ENCODE measurements at places on chromosomes 2 and 18.

- DNase-seq: no peak
These were observed 24.1 kb downstream of the EPB41L3 start for GRCh38 chr18:5519448-5520298.

GRCh38 chr18:25832001-25832604 is 258.3 kb downstream of the SS18 start:
- peak; percentile 75 for DNase-seq

DNA sequence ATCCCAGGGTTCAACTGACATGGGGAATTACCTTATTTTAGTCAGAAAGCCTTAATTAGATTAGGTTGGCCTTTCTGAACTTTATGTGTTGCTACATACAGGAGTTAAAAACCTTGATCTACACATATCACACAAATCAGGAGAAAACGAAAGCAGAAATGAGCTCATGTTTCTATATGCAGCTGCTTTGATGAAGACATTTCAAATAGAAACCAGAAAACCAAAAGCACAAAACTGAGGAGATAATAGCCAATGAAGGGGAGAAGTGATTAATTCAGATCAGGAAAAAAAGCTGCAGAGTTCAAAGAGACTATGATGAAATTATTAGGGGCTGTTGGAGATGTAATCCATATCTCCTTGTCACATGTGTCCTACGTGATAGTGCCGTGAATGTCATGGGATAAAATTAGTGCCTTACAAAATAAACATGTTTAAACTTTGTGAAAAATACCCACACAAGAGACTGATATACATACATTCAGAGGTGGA is 255.0 kb downstream of the CAMKMT start:
- no peak for DNase-seq

- DNase-seq: peak; percentile 71
These were observed 634 bp downstream of the PTPRM start for GRCh38 chr18:7567474-7568425.

DNA sequence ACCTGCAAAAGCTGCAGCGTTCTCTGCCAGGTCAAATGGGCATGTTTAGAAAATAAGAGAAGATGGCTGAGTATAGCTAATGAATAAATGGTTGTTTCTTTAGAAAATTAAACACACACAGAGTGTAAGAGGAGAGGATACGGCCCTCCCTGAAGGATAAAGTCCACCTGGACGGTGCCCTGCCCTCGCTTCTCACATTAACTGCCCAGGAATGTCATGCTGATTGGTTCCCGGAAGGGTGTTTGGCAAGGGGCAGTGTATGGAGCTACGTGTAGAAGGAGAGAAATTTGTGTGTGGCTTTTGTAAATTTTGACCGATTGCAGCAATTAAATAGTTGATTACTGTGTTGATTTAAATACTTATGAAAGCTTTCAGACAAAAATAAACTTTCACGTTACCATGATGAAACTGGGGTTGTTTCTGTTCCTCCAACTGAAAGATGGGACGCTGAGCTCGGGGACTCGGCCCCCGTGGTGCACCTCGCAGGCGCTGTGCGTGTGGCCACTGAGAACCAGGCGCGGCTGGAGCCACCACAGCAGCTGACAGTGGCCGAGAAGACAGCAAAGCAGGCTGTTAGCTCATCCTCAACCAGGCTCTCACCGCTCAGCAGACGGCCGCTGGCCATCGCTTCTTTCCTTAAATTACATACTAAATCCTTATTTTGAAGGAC is 22.7 kb downstream of the MPPE1 start:
- no peak for DNase-seq

DNA sequence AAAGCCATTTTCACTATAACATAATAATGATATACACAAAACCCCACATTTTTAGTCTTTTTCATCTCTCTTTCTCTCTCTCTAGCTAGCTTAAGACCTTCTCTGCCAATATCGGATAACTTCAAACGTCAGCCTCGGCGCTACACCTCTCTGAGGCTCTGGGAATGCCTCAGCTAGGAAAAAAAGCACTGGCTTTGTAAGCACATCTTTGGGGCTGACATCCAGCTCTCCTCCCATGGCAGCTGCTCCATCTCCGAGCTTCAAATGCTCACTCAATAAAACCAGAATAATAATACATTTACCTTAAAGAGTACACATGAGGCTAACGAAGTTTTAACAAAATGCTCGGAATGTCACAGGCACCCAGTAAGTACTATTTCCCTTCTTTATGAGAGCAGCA is 10.8 kb downstream of the RNU4ATAC start:
- no peak for DNase-seq

GRCh38 chr2:64105670-64106461 is 38.4 kb downstream of the PELI1 start:
- DNase-seq: no peak

DNA sequence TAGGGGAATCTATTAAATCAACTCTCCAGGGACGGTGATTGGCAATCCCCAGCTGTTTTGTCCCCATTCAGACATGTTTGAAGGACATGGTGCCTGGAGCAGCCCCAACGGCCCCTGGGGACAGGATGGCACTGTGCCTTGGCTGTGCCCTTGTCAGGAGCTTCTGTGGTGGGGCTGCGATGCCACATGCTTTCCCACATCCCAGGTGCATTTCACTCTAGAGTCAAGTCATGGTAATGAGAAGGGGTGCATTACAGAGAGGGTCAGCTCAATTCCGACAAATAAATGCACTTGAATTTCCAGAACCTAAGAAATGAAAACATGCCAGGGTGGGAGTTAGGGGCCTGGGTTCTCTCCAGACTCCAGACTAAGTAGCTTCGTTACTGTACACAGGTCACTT is 289.4 kb upstream of the PXDN start:
- DNase-seq: no peak

- DNase-seq: no peak
These were observed 69.4 kb upstream of the TTC27 start for GRCh38 chr2:32558492-32558891.

DNA sequence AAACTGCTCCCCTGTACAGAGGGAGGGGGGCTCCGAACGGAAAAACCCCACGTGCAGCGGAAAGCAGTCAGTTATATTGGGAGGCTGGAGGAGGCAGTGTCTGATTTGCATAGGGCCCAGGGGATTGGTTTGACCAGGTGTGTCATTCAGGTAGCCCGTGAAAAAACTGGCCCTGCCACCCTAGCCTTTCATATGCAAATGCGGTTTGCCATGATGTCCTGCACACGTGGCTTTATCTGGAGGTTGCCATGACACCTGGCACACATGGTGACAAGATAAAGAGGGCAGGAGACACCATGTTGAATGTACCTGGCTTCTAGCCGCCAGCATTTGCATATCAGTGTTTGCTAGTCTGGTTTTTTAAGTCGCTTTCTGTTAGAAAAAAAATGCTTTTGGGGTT is 20.5 kb downstream of the SLC25A52 start:
- DNase-seq: no peak

DNA sequence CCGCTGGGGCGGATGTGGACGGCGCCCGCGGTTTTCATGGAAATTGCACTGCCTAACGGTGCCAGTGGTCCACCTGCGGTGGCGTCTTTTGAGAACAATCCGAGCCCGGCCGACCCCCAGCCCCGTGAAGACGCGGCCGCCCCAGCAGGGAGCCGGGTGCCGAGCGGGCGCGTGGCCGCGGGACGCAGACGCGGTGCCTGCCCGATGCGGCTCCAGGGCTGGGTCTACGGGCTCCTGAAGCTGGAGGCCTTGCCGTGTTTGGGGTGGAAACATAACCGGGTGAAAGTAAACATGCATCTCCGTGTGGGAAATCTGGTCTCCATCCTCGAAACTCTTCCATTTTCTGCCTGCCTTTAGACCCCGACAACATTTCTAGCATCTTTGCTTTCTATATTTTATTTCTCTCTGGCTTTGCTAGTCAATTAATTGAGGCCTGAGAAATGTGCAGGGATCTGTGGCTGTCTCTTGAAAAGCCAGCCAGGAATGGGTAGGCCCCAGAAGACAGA is 572 bp downstream of the INPP4A start:
- DNase-seq: peak; percentile 7

GRCh38 chr18:66754335-66754734 is 150.4 kb upstream of the CDH19 start:
- DNase-seq: no peak

DNA sequence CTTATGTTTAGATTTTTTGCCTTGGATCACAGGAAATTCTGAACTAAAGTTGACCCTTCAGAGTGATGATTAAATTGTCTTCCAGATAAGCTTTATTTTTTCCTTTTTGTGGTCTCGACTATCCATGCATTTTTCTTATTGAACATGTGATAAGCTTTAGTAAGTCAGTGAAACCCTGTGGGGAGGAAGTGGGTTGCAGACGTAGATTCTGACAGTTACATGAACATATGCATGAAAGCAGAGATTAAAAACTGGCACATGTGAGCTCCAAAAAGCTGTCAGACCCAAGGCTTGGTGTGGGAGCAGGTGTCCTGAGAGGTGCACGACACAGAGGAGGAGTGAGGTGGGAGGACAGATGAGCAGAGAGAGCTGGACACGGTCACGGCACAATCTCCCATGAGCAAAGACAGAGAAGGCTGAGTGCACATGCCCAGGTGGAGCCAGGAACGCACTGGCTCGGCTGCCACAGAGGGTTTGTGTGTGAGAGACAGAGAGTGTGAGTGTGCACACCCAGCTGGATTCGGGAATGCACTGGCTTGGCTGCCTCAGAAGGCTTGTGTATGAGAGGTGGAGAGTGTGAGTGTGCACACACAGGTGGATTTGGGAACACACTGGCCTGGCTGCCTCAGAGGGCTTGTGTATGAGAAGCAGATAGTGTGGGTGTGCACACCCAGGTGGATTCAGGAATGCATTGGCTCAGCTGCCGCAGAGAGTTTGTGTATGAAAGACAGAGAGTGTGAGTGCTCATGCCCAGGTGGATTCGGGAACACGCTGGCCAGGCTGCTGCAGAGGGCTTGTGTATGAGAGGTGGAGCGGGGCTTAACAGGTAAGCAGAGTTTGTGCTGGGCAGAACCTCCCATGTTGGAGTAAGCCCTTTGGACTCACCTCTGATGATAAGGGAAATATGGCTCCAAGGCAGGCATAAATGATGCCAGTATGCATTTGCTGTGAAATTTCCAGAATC is 849.1 kb upstream of the SALL3 start:
- no peak for DNase-seq

DNA sequence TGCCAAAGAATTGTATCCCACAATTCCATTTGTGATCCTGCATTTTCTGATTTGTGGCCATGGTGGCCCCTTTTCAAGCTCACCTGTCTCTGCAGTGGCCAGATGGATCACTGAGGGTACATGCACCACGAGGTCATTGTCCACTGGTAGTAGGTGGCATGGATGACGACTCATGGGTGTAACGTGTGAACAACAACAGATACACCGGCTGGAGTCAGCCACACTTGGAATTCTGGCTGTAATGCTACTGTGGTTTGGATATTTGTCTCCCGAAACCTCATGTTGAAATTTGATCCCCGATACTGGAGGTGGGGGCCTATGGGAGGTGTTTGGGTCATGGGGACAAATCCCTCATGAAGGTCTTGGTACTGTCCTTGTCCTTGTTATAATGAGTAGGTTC is 102.2 kb upstream of the TAF1B start:
- no peak for DNase-seq
